ENCODE measurements at places on chromosomes 1 and 21. TPM values are rescaled to one million over a fixed set of nuclear protein-coding genes. Genes with fewer than 3 reads are reported as not detected.

GRCh38 chr1:43058545-43059360 is 100.1 kb upstream of the SLC2A1 start:
- no peak for DNase-seq

DNA sequence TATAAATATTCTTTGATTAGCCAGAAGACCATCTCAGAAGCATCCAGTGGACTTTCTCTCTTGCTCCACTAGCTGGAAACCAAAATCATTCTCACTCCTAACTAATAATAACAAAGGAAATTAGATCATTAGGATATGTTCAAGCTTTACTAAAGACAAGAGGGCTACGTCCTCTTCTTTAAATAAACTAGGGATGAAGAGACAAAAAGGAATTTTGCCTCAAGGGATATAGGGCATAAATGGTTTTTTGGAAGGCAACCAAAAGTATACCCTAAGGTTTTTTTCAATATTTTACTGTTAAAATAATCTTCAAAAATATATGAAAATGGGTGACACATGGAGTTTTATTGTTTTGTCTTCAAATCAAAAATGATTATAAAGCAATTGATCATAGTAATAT is 745.8 kb downstream of the MRPL39 start:
- no peak for DNase-seq

DNA sequence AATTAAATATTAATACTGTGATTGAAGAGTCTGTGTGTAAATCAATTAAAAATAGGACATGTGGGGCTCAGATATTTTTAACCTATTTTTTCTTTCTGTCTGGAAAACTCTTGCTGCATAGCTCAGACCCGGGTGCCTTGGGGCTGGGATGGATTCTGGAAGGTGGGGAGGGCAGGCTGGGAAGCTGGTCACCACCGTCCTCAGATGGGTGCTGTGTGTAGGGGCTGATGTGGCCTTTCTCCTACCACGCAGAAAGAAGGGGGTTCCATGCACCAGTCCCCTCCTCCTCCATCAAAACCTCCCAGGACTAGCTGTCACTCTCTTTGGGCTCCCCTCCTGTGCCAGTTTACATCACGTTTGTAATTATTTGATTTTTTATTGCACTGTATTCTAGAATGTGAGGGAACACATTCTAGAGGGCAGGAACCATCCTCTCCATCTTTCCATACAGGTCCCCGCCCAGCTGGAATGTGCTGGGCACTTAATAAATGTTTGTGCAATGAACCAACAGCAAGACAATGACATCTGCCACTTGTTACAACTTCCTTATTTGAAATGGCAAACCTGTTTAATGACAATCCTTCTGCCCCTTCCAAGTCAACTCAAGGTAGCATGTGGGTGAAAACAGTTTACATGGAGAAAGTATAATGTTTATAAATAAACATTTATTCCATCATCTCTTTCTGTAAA is 104.3 kb downstream of the EDEM3 start:
- no peak for DNase-seq

DNA sequence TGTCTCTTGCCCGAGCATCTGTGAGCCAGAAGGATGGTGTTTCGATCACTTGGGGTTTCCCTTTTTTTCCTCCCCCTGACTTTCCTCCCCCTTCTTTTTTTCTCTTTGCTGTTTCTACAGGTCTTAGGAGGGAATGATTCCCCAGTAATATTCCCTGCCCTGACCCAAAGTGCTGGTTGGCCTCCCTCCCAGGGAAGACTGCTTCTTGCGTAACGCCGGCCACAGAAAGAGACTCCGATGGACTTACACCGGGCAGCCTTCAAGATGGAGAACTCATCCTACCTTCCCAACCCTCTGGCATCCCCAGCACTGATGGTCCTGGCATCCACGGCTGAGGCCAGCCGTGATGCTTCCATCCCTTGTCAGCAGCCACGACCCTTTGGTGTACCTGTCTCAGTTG is 6.8 kb downstream of the RNF220 start:
- DNase-seq, result no peak

DNA sequence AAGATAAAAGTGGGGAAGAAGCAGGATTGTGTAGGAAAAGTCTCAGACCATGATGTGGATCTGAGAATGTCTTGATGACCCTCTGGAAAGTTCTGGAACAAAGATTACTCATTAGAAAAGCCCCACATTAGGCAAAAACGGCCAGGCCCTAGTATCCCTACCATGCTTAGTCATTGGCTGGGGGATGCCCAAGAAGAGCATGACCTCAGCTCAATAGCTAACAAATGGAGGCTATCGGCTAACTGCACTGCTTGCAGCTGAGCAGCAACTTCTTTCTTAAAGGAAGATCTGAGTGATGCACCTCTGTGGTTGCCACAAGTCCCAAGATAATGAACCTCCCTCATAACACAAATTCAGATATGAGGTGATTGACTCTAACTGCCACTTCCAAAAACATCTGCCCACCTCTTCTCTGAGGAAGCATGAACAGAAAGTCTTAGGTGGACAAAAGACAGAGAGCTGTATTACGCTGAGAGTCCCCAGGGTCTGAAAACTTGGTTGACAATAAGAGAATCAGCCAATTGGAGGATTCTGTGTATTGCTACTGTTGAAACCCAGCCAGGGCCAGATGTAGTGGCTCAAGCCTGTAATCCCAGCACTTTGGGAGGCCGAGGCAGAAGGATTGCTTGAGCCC is 64.6 kb upstream of the AK4 start:
- DNase-seq, result no peak

DNA sequence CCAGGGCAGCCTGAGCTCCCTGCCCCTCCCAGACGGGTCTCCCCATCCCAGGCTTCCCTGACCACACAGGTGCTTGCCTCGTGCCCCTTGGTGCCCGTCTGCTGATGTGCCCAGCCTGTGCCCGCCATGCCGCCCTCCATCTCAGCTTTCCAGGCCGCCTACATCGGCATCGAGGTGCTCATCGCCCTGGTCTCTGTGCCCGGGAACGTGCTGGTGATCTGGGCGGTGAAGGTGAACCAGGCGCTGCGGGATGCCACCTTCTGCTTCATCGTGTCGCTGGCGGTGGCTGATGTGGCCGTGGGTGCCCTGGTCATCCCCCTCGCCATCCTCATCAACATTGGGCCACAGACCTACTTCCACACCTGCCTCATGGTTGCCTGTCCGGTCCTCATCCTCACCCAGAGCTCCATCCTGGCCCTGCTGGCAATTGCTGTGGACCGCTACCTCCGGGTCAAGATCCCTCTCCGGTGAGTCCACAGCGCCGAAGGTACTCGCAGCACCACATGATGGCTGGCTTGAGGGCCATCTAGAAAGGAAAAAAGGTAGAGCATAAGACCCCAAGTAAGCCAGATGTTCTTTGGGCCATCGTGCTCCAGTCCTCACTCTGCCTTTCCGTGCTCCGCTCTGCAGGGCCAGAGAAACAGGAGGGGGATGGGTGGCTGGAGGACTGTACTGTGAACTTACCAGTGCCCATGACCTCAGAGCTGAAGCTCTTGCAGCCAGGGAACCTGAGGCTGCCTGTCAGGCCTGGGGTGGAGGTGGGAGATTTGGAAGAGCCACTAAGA is 1.4 kb downstream of the ADORA1 start:
- DNase-seq, result peak; percentile 51

DNA sequence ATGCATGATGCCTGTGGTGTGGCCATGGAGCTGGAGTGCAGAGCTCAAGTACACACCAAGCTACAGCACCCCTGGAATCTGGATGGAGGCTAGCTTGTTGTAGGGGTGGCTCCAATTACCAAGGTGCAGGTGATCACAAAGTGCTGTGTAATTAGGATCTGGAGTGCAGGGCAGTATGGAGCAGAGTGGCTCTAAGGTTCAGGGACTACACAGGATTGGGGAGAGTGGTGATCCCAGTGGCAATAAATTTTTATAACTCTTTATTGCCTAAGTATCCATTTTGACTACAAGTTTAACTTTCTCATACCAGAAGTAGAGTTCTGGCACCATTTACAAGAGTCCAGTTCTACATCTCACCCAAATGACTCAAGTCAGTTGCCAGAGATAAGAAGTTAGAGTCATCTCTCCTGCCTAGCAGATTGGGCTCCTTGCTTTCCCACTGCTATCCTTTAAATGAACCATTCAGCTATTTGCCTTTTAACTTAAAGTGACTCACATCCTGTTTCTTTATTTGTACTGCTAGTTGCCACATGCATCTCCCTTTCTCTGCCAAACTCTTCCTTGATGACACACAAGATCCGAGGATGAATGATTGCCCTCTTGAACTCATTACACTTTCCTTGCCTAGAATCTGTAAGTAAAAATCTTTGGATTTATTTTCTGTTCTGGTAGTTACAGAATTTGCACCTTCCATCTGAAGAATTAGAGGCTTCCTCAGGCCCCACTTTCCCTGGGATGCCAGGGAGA is 427.2 kb downstream of the KCNT2 start:
- no peak for DNase-seq

The S100A11 gene
- total RNA-seq, result 231 TPM
